ENCODE measurements at places on chromosomes 2 and 18.

DNA sequence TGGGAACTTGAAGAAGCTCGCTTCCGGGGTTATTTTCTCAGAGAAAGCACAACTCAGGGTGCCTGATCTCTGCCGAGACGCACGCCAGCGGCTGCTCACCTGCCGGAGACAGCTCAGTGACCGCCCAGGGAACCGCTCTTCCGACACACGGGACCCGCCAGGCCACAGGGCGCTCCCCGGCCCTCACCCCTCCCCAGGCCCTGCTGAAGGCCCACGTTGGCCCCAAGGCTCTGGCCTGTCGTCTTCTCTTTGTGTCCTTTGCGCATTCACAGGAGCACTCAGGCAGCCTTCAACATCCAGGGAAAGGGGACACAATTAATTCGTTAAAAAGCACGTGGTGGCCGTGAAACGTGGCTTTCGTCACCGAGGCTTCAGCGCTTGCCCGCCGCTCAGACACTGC is 276.3 kb upstream of the SALL3 start:
- DNase-seq, result no peak

DNA sequence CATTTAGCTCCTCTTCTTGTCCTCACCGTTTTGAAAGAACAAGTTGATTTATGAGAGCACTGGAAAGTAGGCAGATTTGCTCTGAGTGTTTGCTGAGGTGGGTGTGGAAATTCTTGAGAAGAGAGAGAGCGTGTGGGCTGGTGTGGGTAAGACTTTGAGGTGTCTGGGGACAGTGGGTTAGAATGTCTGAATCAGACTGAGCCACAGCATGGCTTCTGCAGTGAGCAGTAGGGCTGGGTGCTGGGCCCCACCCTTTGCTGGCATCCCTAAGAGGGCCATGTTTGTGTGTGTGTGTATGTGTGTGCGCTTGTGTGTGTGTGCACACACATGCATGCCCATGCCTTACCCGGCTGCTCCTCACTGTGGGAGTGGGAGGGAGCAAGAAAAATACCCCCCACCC is 63.7 kb downstream of the COPS8 start:
- DNase-seq, result no peak

GRCh38 chr2:138559641-138560040 is 58.1 kb downstream of the SPOPL start:
- no peak for DNase-seq

GRCh38 chr2:106724301-106724794 is 161.6 kb downstream of the ST6GAL2 start:
- DNase-seq, result no peak

DNA sequence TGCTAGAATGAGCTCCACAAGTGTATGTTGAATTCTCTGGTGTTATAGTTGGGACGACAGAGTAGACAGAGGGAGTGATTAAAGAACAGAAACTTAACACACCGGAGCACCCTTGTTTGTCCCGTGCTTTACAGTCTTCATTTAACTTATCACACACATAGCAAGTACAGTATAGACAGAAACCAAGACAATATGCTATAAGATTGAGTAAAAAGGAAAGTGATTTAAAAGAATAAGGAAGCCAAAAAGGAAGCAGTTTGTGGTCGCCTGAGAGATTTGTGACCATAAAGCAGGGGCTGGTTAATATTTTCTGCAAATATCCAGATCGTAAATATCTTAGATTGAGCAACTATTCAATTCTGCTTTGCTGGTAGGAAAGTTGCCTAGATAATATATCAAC is 1128.4 kb downstream of the TSN start:
- no peak for DNase-seq

GRCh38 chr2:127034883-127035611 is 71.9 kb downstream of the BIN1 start:
- DNase-seq, result no peak

- no peak for DNase-seq
Measured at GRCh38 chr2:42566837-42567321, 1.6 kb upstream of the MTA3 start.

- DNase-seq, result no peak
Measured at GRCh38 chr2:121239471-121239870, 45.5 kb downstream of the TFCP2L1 start.

- no peak for DNase-seq
Measured at GRCh38 chr2:4140281-4140970, 437.1 kb downstream of the DCDC2C start.
